ENCODE measurements at places on chromosomes 4 and X. TPM values are rescaled to one million over a fixed set of nuclear protein-coding genes. Genes with fewer than 3 reads are reported as not detected.
A peak's percentile ranks its signal among the peaks of the same experiment; 100 is the strongest.

DMP1 gene
- not detected for total RNA-seq

GPRASP1 gene
- total RNA-seq, result 104 TPM

ERCC6L gene
- total RNA-seq, result not detected

ARL9 gene
- 0.35 TPM for total RNA-seq

- DNase-seq, result peak; percentile 22
Observed at GRCh38 chrX:1400049-1400448, 8.1 kb upstream of the SLC25A6 start.

DNA sequence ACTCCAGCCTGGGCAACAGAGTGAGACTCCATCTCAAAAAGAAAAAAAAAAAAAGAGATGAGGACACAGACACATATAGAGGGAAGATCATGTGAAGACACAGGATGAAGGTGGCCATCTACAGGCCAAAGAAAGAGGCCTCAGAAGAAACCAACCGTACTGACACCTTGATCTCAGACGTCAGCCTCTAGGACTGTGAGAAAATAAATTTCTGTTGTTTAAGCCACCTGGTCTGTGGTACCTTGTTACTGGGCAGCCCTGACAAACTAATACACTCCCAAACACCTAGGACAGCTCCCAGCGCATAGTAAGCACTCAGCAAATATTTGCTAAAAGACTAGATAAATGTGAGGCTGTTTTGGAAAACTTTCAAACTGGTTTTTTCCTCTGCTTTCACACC, 59.2 kb upstream of the SMIM10 start:
- no peak for DNase-seq

DNA sequence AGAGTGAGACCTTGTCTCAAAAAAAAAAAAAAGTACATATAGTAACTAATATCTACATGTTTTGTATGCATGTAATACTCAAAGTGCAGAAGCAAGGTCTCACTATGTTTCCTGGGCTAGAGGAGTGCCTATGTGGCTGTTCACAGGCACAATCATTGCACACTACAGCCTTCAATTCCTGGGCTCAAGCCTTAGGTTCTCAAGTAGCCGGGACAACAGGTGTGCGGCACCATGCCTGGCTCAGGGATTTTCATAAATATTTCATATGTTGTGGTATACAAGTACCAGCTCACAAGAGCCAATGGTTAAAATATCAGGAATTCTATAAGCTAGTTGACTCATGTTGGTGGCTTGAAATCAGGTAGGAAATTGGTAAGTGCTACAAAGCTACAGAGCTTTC, 94.8 kb downstream of the LARP7 start:
- no peak for DNase-seq

GRCh38 chrX:47243351-47243750, 10.5 kb downstream of the USP11 start:
- no peak for DNase-seq

DNA sequence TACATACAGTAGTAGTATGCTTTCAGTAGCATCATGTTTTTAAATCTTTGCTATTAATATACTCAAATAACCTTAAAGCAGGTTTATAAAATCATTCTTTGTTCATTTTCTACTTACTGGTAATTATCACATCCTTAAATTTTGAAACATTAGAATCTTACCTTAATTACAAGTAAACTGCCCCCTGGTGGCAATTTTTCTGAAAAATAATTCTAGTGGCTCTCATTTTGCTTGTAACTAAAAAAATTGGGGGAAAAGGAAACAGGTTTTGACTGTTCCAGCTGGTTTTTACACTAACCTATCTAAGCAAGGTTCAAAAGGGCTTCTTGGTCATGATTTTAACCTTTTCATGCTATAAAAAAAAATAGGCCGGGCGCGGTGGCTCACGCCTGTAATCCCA, 18.5 kb upstream of the DCAF4L1 start:
- DNase-seq, result no peak

- DNase-seq, result no peak
Observed at GRCh38 chrX:43500996-43501694, 155.0 kb upstream of the MAOA start.

MAGEA8 gene
- total RNA-seq, result not detected

GPAT3 gene
- 2.7 TPM for total RNA-seq

GYPB gene
- total RNA-seq, result not detected

GRCh38 chr4:134862116-134862515, 660.5 kb upstream of the PABPC4L start:
- DNase-seq, result no peak

- DNase-seq, result no peak
Observed at GRCh38 chr4:138446456-138446855, 204.3 kb upstream of the SLC7A11 start.
